ENCODE measurements at places on chromosomes 1 and 21. TPM values are rescaled to one million over a fixed set of nuclear protein-coding genes. Genes with fewer than 3 reads are reported as not detected.

- DNase-seq = no peak
These were observed 49.0 kb upstream of the VAMP3 start for GRCh38 chr1:7721940-7722669.

DNA sequence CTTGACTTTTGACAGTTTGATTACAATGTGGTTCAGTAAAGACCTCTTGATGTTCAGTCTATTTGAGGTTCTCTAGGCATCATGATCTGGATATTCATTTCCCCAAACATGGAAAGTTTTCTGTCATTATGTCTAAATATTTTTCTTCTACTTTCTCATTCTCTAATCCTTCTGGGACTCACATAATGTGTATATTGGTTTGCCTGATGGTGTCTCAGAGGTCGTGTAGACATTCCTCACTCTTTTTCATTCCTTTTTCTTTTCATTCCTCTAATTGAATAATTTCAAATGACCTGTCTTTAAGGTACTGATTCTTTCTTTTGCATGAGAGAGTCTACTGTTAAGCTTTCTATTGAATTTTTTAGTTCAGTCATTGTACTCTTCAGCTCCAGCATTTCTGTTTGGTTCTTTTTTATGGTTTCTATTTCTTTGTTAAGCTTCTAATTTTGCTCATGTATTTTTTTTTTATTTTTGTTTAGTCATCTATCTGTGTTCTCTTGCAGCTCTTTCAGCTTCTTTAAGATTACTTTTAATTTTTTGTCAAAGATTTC, 158.4 kb downstream of the GDAP2 start:
- DNase-seq = no peak

- DNase-seq = peak; percentile 85
These were observed 61.3 kb downstream of the ROR1 start for GRCh38 chr1:63835128-63835527.

DNA sequence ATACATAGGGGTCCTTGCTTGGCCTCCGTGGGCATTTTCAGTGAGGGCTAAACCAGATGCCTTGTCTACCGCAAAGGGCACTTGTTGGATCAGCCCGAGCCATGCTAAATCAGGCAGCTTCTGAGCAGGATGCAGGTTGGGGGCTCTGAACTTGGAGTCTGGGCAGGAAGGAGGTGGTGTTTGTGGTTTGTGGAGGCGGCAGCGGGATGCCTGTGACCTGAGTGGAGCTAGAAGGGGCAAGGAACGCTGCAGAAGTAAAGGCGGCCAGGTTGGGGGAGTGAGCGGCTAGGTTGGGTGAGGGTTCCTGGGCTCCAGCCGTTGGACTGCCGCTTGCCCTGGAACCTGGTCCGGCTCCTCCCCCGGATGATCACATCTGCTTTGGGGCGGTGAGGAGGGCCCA, 183.9 kb downstream of the CAMTA1 start:
- no peak for DNase-seq

GRCh38 chr1:65435987-65436386, 15.5 kb downstream of the LEPR start:
- no peak for DNase-seq

- no peak for DNase-seq
These were observed 76.4 kb downstream of the HLCS start for GRCh38 chr21:36890086-36890485.

DNA sequence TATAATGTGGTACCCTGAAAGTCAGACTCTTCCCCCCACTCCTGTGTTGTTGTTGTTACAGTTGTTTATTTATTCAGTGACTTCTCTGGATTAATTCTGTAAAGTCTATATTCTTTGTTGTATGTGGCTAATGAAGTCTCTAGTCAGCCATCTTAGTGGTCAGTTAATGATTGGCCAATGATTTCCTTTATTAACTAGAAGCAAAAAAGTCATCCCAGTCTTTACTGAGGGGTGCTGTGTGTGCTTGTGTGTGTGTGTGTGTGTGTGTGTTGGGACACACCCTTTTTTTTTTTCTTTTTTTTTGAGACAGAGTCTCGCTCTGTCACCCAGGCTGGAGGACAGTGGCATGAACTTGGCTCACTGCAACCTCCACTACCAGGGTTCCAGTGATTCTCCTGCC, 37.3 kb upstream of the HYI start:
- DNase-seq = no peak

Gene LYPD8
- not detected for total RNA-seq

Gene LRRC39
- 0.84 TPM for total RNA-seq

Gene FCRL6
- total RNA-seq = not detected

Gene SLC30A2
- 0.07 TPM for total RNA-seq

Gene DPT
- not detected for total RNA-seq

Gene CLDN8
- 0.46 TPM for total RNA-seq

All from PC-3 (cell line).